ENCODE measurements at places on chromosomes 11 and 22.
A peak's percentile ranks its signal among the peaks of the same experiment; 100 is the strongest.

- peak; percentile 46 for DNase-seq
Observed at GRCh38 chr22:19679522-19680101, 34.7 kb upstream of the SEPTIN5 start.

DNA sequence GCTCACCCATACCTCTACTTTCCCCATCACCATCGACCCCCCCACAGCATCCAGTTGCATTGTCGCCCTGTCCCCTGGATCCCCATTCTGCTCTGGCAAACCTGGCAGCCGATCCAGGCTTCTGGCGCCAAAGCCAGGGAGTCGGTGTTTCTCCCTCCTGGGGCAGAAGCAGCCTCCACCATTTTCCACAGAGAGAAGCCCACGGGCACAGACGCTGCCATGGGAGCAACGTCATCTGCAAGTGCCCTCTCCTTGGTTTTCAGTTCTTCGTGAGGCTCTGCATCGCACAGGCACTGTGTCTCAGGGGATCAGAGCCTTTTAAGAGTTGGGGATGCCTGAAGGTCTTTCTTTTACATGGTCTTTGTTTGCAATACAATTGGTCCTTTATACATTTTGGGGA lies 2.3 kb downstream of the YPEL4 start:
- DNase-seq, result no peak

DNA sequence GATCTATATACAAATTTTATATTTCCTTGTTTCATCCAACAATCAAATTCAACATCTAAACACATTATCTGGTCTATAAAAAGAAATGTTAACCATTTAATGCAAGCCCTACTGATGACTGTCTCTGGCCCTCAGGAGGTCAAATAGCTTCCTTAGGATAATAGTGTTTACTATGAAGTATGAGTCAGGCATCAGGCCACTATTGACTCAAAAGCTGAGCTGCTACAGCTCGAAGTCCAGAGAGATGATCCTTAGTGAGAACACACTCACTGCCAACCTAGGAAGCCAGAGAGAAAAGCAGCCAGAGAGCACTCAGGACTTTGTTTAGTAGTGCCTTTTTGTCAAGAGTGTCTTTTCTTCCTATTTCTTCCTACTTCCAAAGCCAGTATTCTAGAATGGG lies 171.8 kb downstream of the SOX6 start:
- peak; percentile 22 for DNase-seq

- DNase-seq, result no peak
Observed at GRCh38 chr11:70010774-70011173, 67.3 kb upstream of the ANO1 start.

- DNase-seq, result no peak
Observed at GRCh38 chr11:20303391-20303965, 60.0 kb upstream of the HTATIP2 start.

DNA sequence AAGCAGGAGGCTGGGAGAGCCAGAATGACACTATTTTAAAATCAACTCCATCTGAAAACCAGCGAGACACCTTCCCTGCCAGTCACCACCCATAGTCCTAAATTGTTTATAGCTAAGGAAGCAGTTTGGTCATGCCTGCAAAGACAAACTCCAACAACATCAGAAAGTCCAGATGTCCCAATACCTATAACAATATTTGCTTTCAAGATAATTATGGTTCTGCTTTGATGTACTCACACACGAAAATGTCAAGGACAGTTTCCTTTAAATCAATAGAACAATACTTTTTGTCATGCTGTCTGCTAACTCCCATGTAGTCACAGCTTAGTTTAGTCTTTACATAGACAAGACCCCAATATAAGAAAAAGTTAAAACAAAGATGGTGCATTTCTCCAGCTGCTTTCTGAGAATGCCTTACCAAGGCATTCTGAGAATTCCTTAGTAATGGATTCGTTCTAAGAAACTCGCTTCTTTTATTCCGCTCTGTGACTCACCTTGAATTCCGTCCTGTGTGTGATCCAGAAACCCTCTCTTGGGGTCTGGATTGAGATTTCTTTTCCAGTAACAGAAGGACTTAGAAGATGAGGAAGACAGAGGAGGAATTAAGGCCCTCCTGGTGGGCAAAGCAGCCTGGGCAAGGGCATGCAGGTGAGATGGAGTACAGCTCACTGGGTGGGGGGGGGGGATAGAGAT lies 9.6 kb upstream of the SCGB2A2 start:
- DNase-seq, result no peak

GRCh38 chr22:29994943-29995342 lies 85.3 kb upstream of the HORMAD2 start:
- DNase-seq, result peak; percentile 21

GRCh38 chr11:47340980-47341775 lies 11.3 kb downstream of the MYBPC3 start:
- no peak for DNase-seq

DNA sequence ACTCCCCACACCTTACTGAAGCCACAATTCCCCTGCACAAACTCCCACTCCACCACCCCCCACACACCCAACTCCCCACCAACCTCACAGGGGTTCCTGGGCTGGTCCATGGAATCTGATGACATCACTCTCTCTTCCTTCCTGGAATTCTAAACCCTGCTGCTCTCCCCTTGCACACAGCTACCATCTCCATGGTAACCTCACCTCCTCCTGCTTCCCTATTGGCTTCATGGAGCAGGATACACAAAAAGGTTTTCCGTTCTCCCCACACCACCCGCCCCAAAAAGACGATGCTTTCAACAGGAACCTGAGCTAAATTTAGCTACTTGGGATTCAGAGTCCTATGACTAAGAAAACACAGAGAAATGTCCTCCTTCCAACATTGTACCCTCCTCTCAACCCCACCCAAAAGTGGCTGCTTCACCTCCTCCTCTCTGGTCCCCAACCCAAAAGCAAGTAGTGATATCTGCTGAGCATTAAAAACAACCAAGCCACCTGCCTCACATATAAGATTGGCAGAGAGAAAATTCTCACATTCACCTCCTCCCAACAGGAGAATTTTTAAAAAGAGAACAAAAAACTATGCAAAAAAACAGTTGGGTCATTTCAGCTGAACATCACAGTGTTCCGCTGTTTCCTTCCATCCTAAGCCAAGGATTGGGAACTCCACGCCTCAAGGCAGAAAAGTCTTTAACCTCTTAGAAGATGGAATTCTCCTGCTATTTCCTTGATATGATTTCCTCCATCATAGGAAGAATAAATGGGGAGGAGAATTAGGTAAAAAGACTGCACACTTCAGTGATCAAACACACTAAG lies 66.9 kb downstream of the RBFOX2 start:
- no peak for DNase-seq

DNA sequence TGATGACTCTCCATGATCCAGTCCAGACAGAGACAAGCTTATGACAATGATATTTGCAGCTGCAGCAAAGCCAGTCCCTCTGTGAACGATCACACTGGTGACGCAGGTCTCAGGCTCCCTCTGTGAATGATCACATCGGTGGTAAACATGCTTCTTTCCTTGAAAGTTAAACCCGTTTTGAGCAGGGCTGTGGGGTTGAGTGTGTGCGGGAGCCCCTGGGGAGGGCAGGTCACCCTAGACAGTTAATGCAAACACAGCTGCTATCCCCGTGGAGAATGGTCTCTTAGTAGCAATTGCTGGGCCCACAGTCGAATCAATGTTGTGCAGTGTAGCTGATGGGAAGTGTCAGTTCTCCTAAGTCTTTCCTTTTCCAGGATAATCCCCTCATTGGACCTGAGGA lies 71.0 kb upstream of the KIRREL3 start:
- no peak for DNase-seq

DNA sequence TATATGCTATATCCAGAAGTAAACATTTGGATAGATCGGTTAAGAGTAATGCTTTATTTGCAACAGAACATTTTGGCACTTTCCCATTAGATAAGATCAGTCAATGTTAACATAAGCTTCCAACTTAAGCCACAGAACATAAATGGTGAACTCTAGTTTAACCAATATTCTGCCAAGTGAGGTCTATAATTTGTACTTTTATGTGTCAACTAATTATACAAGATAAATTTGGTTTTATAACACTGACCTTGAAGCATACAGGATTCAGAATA lies 23.5 kb upstream of the BLID start:
- no peak for DNase-seq

GRCh38 chr22:46357711-46358520 lies 22.4 kb downstream of the TRMU start:
- DNase-seq, result no peak

GRCh38 chr11:60390419-60390818 lies 5.8 kb upstream of the MS4A14 start:
- DNase-seq, result no peak

- no peak for DNase-seq
Observed at GRCh38 chr11:36385121-36385970, 89.3 kb downstream of the PRR5L start.

DNA sequence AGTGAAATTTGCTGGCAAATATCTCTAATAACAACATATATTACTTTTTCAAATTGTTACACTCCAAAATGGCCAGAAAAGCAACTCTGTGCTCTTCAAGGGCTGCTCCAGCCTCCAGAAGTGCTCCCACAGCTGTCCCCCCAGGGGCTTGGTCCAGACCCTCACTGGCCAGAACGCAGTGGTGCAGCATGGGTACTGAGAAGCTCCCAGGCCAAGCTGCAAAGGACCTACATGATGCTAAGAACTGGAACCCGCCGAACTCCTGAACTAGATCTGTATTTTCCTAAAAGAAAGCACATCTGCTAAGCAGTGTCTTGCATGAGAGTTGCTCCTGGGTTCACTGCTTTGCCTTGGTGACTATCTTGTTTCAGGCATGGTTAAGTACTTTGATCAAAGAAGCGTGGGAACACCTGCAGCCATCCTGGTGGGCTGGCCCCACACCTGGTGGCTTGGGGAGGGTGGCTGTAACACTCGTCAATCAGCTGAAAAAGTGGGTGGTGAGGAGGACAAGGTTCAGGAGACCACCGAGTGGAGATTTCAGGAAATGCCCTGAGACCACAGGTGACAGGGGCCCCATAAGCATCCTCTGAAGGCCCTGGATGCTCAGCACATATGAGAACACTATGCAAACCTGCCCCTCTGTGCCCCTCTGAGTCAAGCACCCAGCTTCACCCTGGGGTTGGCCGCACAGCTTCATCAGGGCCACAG lies 72.7 kb upstream of the PITPNB start:
- no peak for DNase-seq

DNA sequence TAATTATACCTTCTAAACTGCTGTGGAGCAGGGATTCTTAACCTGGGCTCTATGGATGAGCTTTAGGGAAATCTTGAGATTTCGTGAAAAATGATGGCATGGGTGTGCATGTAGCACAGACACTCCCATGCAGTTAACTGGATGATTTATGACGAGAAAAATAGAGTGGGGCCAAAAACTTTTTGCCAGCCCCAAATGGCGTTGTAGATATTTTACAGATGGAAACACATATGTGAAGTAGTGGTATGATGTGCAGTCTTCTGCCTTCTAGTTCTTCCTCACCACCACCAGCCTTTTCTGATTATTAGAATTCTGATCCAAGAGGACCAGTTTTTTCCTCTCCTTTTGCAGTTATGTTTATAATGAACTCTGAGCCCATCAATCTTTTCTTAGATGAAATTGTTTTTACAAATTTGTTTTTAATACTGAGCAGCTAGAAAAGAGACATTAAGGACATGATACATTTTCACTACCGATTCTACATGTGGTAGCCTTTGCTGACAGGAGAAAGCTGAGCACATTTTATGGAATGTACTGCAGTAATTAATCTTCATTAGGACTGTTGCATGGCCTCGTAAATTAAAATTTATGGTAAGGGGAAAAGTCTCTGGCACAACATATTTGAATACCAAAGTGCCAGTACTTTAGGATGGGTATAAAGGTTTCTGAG lies 261.4 kb downstream of the DDX10 start:
- DNase-seq, result no peak

DNA sequence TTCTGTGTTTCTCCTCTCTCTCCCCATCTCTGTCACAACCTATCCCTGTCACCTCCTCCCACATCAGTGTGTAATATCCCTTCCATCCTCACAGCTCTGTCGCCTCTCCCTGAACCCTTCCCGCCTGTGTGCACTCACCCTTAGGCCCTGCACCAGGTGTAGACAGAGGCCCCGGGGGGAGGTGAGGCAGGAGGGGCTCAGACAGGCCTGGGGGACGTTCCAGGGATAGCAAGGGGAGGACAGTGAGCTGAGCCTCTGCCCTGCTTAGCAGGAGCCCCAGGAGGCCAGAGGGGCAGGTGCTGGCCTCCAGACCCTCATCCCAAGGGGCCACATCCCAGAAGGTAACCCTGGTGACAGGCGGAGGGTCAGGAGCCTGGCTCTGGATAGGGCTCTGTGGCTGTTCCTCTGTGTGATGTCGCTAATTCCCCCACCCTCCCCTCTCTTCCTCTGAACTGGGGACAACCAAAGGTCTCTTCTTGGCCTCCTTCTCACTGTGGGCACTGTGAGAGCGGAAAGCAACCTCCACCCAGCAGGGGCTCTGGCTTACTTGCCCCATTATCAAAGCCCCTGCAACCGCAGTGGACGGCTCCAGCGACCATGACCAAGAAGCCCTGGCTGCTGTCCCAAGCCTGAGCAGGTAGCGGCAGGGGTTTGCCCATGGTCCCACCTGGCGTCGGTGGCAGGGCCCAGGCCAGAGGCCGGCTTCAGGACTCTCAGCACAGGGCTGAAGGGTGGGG lies 35.7 kb downstream of the KCNJ4 start:
- DNase-seq, result no peak

DNA sequence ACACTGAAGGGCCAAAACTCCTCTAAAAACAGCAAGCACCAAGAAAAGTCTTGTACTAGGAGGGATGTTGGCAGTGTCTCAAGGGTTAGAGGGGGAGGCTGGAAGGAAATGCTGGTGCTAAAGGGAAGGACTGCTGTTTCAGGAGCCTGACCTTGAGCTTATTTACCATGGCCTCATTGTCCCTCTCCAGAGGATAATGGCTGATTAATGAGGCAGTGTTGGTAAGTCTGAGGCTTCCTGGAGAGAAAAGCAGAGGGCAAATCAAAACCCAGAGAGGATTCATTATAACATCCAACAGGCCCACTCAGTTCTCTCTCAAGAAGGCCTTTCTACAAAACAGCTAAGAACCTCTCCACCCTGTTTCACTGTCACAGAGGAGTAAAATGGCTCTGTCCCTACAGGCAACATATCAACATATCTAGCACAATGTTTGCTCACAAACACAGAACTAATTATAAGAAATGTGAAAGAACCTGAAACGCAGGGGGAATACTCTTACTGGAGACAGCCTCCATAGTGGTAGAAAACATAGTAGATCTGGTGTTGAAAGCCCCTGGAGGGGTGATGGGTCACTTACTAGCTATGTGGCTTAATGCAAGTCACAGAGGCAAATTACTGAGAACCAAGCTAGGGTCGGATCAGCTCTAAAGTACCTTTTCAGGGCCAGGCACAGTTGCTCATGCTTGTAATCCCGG lies 31.4 kb downstream of the NUMA1 start:
- no peak for DNase-seq

DNA sequence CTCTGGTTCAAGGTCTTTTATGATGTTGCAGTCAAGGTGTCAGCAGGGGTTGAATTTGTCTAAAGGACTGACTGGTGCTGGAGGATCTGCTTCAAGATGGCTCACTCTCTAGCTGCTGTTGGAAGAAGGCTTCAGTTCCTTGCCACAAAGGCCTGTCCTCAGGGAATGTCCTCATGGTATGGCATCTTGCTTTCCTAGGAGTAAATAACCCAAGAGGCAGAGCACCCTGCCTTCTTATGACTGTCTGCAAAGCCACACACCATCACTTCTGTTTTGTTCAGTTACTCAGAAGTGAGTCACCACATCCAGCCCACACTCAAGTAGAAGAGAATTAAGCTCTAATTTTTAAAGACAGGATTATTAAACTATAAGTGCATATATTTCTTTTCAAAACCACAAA lies 45.2 kb downstream of the PLAAT5 start:
- no peak for DNase-seq
